ENCODE measurements at places on chromosomes 7 and 10.

DNA sequence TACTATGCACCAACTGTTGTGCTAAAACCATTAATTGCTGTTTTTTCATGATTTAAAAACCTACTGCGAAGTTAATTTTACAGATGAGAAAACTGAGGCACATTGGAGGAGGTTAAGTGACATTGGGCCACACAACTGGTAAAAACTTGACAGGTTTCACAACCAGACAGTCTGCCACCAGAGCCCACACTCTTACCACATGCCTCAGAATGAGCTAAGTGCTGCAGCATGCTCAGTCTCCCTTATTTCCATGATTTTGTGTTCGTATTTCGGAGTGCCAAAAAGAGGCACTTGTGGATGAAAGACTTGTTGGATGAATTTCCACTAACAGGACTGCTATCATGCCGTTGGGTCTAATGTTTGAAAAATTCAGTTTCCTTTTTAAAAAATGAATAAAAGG, 77.4 kb downstream of the PCLO start:
- DNase-seq = no peak

- DNase-seq = peak; percentile 11
These were observed 162.8 kb downstream of the ELMO1 start for GRCh38 chr7:37285706-37286453.

DNA sequence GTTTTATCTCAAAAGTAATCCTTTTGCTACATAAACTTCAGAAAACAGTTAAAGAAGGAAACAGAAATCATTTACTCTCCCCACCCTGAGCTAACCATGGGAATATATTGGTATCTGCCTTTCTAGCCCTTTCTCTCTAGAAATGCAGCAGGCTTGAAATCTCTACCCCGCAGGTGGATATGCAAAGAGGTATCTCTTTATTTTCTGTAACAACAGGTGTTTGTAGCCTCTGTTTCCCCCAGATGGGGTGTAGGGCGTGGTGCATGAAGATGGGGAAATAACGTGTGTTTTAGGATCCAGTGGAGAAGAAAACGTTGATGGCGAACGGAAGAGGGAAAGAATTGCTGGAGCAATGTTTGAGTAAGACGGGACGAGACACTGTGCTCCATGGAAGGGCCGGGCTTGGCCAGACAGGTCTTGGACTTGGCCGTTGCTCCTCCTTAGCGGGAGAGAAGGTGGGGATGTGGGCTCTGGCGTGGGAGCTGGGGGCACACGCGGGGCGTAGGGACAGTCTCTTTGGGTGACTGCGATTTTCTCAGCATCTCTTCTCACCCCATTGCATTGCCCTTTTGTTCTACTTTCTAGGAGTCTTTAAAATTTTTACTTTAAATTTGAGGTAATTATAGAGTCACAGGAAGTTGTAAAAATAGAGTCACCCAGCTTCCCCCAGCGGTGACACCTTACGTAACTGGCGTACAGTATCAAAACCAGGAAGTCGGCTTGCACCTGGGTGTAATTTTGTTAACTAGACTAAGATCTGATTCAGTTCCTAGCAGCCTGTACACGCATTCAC, 82.9 kb downstream of the ELFN1 start:
- no peak for DNase-seq

- no peak for DNase-seq
These were observed 462.6 kb upstream of the MGMT start for GRCh38 chr10:129004398-129004797.

- DNase-seq = no peak
These were observed 48.6 kb upstream of the NRP1 start for GRCh38 chr10:33382921-33383713.

DNA sequence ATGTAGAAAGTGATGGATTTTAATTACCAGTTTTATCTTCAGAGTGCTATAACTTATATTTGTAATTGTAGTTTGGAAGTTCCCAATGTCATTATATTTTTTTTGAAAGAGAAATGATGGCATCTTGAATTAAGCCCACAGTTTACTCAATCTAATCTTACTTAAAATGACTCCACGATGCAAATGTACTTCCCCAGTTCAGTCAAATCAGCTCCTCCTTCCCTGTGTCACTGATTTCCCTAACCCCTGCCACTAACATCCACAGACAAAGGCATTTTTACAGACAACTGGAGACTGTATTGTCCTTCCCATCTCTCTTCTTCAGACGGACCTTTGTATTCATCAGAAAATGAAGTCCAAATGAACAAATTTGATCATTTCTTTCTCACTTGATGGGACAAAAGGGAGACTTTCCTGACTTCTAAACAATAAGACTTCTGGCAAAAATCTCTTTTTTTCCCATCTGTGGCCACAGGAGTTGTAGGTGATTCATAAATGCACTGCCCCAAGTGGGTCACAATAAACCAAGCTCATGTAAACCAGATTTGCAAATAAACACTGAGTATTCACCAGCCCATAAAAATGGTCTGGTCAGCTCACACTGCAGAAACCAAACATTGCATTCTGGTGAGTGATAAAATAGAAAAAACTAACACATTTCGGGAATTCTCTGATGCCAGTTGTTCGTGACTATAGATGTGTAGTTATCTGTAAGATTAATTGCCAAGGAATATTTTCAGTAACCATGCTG, 162.9 kb downstream of the FANK1 start:
- DNase-seq = no peak

GRCh38 chr7:1187127-1187526, 27.1 kb upstream of the ZFAND2A start:
- DNase-seq = no peak

DNA sequence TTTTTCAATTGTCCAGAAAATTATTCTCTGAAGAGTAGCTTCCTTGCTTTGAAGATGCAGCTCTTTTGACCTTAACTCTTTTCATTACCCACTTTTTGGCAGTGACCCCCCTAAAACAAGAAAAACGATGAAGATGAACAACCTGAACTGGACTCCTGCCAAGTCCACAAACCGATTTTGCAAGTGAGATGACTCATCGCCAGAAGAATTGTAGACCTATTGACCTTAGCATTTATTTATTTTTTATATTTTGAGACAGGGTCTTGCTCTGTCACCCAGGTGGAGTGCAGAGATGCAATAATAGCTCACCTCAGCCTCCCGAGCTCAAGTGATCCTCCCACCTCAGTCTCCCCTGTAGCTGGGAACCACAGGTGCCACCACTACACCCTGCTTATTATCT, 859.2 kb downstream of the GATA3 start:
- peak; percentile 14 for DNase-seq

DNA sequence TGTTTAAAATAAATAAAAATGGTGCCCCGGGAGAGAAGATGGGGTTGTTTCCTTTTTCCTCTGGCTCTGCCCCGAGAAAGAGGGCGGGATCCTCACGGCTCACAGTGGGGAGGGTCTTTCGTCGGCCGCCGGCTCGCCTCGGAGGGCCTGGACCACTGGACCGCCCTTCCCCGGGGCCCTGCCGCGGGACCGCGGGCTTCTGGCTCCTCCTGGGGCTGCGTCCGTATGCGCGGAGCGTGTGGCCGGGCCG, 3.5 kb upstream of the IGF2BP3 start:
- no peak for DNase-seq

DNA sequence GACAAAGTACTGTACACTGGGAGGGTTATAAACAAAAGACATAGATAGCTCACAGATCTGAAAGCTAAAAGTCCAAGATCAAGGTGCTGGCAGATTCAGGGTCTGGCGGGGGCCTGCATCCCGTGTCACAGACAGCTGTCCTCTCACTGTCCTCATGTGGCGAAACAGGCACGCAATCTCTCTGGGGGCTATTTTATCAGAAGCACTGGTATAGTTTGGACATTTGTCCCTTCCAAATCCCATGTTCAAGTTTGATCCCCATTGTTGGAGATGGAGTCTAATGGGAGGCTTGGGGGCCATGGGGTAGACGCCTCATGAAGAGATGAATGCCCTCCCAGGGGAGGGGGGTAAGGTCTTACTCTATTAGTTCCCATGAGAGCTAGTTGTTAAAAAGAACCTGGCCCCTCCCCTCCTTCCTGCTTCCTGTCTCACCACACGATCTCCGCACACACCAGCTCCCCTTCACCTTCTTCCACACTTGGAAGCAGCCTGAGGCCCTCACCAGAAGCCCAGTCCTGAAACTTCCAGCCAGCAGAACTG, 72.5 kb upstream of the UCN3 start:
- DNase-seq = peak; percentile 74

DNA sequence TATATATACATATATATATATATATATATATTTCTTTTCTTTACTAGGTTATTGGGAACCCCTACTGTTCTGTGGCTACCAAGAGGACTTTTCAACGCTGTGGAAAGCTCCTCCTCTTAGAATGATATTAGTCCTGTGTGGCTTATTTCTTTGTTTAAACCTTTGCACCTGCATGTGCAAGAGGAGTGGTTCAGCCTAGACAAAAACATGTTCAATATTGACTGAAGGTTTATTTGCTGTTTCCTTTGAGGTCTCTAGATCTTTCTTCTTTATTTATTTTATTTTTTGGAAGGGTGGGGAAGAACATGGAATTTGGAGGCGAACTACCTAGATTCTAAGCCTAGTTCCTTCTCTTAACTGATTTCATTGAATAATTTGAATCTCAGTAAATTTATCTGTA, 118.1 kb downstream of the GNAT3 start:
- no peak for DNase-seq

DNA sequence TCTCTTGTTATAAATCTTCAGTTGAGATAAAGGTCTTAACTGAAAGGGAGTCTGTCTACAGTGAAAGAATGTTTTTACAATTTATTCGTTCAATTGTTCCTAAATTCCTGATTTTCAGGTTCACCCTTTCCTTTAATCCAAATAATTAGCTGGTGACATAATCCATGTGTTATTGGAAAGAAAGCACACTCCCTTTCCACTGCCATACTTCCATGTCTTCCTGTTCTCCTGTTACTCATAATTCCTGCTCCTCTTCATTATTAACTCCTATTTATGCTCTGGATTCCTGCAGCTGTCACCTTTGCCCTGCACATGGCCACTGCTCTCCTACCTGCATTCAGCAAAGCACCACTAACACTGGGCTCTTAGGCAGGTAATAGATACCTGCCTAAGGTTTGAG, 40.0 kb upstream of the FAM3C start:
- no peak for DNase-seq

- DNase-seq = no peak
These were observed 412.2 kb upstream of the ZMIZ1 start for GRCh38 chr10:78656417-78657162.

DNA sequence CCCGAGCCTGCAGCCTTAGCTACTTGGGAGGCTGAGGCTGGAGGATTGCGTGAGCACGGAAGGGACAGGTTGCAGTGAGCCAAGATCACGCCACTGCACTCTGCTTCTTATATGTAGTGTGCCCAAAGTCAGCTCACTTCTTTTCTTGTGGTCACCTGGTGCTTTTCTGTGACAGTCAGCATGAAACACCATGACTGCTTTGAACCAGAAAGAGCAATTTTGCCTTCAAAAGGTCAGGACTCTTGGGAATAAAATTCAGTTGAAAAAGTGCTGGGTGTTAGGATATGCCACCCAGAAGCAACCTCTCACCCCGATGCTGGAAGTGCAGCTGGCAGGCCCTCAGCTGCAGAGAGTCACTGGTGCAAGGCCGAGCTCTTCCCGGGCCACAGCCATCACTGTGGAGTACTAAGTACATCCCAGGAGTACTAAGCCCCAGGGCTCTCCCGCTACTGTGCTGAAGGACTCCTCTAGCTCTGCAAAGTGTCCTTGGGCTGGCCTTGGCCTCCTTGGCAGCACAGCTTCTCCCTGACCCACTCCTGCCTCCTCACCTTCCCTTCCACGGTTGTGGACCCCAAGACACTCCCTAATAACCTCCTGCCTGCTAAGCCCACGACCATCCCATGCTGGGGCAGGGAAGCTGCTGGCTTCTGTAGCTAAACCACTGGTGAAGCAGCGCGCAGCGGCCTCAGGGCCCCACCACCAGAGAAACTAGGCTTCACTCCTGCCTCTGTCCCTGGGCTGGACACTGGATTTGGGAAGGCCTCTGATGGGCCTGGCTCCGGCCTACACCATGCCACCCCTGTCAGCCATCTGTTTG, 17.6 kb upstream of the GDI2 start:
- no peak for DNase-seq

GRCh38 chr10:59829024-59829423, 75.8 kb upstream of the MRLN start:
- DNase-seq = no peak

DNA sequence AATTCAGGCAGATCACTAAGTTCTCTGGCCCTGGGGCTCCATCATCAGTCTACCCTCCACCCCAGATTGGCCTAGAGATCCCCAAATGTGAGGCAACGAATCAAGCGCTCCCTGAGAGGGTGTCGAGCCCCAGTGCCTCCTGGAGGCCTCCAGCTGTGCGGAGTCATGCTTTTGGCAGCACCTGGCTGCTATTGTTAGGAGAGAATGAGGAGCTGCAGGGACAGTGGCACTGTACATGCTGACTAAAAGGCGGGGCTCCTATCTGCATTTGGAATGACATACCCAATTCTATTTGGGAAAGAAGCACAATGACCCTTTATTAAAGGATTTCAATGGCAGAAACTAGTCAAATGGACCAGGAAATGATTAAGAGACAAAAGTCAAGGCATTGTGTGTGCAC, 161.8 kb downstream of the DPY19L1 start:
- no peak for DNase-seq

DNA sequence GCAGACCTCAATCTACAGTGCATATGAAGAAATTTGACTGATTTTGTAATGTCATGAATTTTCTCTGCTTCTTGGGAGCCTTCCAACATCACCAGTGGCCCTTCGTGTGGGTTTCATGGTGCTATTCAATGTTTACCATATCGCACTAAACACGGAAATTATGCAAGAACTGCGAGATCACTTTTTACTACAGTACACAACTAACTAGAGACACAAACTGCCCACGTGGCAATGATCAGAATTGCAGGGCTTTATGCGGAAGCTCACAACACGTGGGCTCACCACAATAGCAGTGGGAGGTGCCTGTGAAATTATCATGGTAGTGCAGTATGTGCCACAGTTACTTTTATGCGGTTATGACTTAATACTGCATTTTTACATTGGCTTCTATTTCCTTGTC, 449.7 kb upstream of the KLF6 start:
- peak; percentile 73 for DNase-seq

GRCh38 chr10:60944058-60944909, at the start of gene RHOBTB1:
RHOBTB1 (minus strand) TSS chr10:60944185; CDS start chr10:60911542, 32,643 bp downstream.
- DNase-seq = no peak

DNA sequence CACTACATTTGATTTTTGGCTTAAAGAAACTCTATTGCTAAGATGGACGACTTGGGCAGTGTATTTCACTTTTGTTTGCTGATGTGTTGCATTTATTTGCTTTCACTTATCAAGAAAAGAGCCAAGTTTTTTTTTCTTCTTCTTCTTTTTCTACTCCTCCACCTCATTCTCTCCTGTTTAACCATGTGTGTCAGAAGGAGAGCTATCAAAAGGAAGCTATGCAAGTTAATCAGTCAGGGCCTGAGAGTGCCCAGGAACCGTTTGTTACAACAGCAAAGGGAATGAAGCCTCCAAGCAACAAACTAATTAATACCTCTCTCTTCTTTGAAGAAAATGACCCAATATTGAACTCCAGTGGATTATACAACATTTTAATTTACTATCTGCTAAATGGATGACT, 299.3 kb downstream of the GRM8 start:
- DNase-seq = no peak

GRCh38 chr10:28604567-28605536, 71.9 kb downstream of the WAC start:
- DNase-seq = no peak
